ENCODE measurements at places on chromosomes 3 and 15. TPM values are rescaled to one million over a fixed set of nuclear protein-coding genes. Genes with fewer than 3 reads are reported as not detected.

GOLGA8S gene
- polyA plus RNA-seq, result 0.60 TPM

LRRC31 gene
- 0.26 TPM for polyA plus RNA-seq

SPRED1 gene
- polyA plus RNA-seq, result 32.8 TPM

TMEM45A gene
- polyA plus RNA-seq, result 23.4 TPM

B3GNT5 gene
- polyA plus RNA-seq, result 24.9 TPM

EXD1 gene
- not detected for polyA plus RNA-seq

- no peak for DNase-seq
Measured at GRCh38 chr3:42273361-42273760, 7.4 kb upstream of the CCK start.

- no peak for DNase-seq
Measured at GRCh38 chr15:32994810-32995424, 199.6 kb downstream of the FMN1 start.

DNA sequence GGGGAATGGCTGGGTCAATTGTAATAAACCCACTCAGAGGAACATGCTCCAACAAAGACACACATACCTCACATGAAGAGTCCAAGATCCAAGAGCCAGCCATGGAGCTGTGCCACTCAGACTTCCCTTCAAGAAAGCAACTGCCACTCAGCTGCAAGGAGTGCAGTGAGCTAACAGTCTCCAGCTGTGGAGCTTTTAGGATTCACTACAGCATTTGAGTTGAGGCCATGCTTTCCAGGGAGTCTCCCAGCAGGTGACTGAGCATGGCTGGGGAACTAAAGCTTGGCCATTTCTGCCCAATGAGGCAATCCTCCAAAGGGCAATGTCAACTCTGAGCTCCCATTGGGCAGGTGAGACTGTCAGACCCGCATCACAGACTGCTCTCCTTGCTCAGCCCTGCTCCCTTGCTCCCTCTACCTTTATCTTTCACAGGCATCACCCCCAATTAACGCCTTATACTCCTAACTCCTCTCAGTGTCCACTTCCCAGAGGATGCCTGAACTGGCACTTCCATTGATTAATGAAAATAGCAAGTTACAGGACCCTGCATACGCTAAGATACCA lies 165.3 kb upstream of the CTNNB1 start:
- no peak for DNase-seq

DNA sequence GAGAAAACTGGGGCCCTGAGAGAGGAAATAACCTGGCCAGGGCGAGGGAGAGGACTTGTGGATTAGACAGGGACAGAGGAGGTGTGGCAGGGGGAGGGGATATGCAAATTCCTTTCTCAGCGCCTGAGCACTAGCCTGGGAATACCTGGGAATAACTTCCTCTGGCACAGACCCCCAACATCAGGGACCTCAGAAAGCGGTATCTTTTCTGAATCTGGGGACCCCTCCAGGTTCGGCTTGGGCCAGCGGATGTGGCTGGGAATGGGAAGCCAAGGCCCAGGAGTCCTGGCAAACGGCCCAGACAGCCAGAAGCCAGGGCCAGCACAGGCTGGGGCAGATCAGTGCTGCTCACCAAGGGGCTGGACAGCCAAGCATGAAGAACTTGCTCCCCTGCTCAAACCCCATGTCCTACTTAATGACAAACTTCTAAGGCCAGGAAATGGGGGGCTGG lies 9.2 kb upstream of the ACSBG1 start:
- DNase-seq, result no peak

DNA sequence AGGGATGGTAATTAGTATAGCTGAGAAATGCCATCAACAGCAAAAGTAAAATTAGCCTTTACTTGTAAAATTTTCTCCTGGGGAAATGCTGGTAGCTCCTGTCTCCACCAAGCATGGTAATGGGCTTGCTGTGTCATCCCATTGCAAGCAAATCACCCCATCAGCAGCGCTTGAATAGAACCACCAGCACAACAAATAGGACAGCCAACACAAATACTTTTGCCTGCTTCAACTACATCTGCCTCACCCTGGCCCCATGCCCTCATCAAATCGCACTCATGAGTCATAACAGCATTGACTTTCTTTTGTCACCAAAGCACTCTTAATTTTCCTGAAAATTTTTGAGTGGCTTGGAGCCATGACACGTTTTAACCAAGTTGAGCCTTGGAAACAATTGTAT lies 52.6 kb downstream of the ERC2 start:
- DNase-seq, result no peak

DNA sequence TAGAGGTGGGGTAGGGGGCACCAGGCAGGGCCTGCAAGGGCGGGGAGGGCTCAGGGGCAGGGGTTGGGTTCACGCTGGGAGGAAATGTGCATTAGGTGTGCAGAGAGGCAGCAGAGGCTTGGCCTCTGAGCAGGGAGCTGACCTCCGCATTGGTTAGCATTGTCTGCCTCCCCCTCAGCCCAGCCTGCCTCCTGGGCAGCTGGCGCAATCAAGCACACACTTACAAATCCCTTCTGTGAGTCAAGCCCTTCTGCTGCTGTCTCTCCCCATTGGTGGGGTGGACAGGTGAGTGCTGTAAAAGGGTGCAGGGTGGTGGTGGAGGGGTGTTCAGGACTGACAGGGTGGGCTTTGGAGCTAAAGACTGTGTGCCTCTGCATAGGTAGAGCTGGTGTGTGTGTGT lies 9.3 kb downstream of the LOXL1 start:
- no peak for DNase-seq

DNA sequence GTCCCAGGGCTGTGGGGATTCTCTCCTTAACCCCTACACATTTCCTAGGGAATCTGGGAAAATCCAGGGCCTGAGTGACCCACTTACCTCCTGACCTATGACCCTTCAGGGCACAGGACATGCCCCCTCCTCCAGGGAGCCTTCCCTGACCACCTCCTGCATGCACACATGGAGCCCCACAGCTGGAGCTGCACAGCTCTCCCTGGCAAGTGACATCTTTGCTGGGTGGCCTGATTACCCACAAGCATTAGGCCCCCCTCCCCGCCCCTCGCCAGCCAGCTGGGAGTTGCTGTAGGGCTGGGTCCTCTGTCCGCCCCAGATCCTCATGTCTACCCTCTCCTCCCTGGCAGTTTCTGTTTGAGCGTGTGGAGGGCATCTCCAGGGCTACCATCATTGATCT lies 21.4 kb downstream of the HDAC11 start:
- DNase-seq, result no peak

- DNase-seq, result no peak
Measured at GRCh38 chr15:70669006-70669602, 94.3 kb downstream of the UACA start.

GRCh38 chr3:183537295-183537730 lies 18.2 kb downstream of the KLHL6 start:
- DNase-seq, result no peak

DNA sequence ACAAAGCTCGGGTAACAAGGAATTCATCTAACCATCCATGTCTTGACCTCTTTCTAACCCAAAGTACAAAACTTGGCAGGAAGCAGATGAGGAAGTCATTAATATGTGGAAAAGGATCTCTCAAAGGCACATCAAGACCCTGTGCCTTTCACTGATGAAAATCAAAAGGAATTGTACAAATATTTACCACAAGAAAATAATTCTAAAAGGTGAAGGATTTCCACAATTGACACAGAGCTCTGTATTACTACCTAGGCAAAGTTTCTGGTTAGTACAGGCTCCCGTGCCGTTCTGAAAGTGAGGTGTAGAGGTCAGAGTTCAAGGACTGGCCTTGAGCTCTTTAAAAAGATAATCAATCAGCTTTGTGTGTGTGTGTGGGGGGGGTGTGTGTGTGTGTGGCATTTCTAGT lies 239.7 kb upstream of the ICE2 start:
- no peak for DNase-seq

DNA sequence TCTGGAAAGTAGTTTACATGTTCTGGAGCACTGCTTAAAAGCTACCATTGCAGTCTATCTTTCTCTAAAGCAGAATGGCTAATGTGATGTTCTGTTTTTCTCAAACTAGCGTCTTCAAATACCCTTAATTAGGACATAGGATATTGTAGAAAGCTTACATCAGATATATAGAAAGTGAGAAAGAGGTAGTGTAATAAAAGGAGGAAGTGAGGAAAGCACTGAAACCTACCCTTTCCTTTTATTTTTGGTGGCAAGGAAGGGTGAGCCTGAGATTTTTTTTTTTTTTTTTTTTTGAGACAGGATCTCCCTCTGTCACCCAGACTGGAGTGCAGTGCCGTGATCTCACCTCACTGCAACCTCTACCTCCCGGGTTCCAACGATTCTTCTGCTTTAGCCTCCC lies 9.4 kb downstream of the SENP2 start:
- DNase-seq, result no peak

DNA sequence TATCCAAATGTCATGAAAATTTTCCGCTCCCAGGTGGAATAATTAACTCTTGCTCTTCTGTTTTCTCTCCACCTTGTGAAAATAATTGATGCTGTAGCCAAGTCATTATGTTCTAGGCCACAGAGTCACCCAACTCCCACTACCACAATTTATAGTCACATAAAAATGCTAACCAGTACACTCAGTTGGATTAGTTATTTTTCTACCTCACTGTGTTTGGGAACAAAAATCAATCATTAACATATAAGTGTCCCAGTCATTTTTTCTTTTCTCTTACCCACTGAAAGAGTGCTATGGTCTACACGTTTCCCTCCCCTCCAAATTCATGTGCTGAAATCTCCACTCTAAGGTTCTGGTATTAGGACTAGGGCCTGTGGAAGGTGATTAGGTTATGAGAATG lies 255.6 kb upstream of the LMCD1 start:
- no peak for DNase-seq

- DNase-seq, result no peak
Measured at GRCh38 chr3:73786998-73787397, 162.3 kb upstream of the PDZRN3 start.

- no peak for DNase-seq
Measured at GRCh38 chr3:44318891-44319311, 19.7 kb upstream of the TCAIM start.

- no peak for DNase-seq
Measured at GRCh38 chr15:78822514-78822913, 11.2 kb upstream of the ADAMTS7 start.

DNA sequence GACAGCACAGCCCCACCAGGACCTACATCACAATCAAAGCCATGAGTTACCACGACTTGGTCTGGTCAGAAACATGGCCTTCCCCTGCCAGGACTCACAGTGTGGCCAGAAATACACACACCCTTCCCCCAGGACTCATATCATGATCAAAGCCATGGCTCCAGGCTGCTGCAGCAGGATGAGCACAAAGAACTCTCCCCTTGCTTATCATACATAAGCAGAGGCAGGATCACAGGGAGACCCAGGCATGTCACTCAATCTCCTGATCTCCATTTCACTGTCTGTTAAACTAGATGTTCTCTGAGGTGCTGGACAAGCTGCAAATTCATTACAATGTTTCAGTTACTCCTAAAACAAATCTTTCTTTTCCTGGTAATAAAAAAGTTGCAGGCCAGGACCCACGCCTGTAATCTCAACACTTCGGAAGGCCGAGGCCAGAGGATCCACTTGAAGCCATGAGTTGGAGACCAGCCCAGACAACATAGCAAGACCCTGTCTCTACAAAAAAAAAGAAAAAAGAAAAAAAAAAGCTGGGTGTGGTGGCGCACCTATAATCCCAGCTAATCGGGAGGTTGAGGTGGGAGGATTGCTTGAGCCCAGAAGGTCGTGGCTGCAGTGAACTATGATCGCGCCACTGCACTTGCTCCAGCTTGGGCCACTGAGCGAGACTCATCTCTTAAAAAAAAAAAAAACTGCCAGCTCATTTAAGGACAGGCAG lies 1.2 kb downstream of the PFKFB4 start:
- DNase-seq, result no peak

GRCh38 chr15:94722024-94722636 lies 490.8 kb downstream of the MCTP2 start:
- no peak for DNase-seq

DNA sequence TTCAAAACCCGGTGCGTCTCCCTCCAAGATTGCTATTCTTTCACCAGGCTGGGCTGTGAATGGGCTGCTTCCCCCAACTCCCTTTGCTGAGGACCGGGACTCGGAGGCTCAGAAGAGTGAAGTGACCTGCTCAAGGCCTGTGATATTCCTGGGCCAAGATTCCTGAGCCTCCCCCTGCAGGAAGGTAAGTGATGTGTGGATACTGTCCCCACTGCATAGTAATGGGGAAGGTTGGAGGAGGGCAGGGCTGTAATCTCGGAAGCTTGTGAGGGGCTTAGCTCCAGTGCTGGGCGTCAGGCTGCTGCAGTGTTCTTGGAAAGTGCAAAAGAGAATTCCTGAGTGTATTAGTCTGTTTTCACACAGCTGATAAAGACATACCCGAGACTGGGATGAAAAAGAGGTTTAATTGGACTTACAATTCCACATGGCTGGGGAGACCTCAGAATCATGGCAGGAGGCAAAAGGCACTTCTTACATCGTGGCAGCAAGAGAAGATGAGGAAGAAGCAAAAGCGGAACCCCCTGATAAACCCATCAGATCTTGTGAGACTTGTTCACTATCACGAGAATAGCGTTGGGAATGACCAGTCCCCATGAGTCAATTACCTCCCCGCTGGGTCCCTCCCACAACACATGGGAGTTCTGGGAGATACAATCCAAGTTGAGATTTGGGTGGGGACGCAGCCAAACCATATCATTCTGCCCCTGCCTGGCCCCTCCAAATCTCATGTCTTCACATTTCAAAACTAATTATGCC lies 67.6 kb downstream of the EFCAB12 start:
- no peak for DNase-seq

DNA sequence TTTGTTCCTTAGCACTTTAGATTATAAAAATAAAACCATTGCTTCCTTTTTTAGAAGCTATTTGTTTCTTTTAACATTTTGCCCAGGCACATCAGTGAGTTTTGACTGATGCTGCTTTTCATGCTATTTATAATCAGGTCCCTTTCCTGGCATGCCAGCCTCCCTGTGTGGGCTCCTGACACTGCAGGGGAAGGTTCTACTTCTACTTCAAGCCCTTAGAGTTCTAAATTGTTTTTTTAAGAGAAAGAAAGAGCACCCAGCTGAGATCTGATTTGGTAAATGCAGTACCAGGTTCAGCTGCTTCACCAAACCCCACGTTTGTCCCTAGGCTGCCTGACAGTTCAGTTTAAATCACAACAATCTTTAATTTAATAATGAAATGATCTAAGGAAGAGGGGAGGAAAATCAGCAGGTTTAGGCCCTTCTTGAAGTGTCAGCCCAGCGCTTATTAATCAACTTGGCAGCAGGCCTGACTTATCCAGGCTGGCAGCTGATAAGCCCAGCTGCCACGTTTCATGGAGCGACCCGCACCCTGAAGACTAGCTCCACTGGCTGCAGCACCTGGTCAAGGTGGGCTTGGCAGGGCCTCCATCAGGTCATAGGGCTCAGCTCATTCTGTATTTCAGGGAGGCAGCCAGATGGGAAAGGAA lies 29.0 kb downstream of the HGD start:
- no peak for DNase-seq

GRCh38 chr15:62515696-62516395 lies 350.8 kb upstream of the C2CD4B start:
- no peak for DNase-seq

- DNase-seq, result no peak
Measured at GRCh38 chr15:27214961-27215360, 244.0 kb downstream of the GABRG3 start.

GRCh38 chr3:27494784-27495183 lies 10.6 kb upstream of the SLC4A7 start:
- no peak for DNase-seq

All from right renal cortex interstitium (tissue), 3 donors.